ENCODE measurements at places on chromosomes 5 and 9.

- no peak for DNase-seq
Measured at GRCh38 chr9:34562135-34562745, 27.3 kb downstream of the CNTFR start.

- no peak for DNase-seq
Measured at GRCh38 chr9:124149992-124150391, 107.8 kb upstream of the NEK6 start.

DNA sequence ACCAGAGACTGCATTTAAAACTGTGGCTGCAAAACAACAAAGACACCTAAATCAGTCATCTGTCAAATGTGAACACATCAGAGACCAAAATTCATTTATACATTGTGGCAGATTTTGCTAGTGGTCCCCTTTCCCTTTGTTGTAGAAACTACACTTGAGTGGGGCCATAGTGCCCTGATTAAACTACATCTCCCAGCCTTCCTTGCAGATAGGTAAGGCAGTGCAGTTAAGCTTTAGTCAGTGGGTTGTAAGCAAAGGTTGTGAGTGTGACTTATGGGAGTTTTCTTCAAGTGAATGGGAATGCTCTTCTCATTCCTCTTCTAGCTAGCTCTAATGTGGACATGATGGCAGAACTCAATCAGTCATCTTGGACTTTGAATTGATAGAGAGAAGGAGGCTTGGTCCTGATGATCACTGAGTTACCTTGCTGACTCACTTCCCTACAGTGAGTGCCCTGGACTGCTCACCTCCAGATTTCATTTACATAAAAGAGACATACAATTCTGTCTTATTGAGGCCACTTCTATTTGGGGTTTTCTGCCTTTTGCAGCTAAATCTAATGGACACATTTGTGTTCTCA lies 35.2 kb upstream of the SPARC start:
- no peak for DNase-seq

DNA sequence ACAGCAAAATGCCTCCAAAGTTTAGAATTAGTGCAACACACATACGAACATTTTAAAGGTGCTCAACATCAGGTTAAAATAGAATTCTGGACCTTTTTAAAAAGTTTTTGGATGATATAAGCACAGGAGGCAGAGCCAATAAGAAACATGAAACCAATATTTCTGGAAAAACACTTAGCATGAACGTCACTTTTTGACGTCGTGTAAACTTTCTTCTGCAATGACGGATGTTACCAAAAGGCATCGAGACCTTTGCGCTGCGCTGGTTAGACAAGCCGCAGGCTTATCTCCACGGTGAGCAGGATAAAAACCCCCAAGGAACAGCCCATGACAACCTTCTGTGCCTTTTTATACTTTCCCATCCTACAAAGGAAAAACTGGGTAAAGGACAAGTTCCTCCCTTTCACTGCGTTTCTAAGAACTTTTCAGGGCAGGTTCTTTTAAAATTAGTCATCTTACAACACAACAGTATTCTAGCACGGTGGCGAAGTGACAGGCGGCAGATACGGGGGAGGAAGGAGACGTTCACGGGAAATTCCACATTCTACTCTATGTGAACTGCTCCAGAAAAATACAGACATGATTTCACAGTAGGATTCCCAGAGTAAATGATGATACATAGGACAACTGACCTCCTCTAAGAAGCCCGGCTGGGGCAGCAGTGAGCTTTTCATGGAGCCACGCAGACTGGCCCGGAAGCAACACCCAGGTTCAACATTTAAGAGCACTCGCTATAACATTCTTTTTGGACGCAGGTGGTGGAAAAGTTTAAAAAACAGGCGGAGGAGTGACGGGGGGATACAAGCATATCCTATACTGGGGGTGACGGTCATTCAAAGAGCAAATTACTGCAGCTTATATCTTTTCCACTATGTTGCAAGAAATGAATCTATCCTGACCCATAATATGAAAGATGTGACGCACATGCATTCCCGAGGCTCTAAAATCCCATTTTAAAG lies 52.4 kb downstream of the USP20 start:
- DNase-seq = no peak

GRCh38 chr9:121744002-121744686 lies 92.7 kb downstream of the DAB2IP start:
- DNase-seq = no peak

- DNase-seq = no peak
Measured at GRCh38 chr5:58544926-58545325, 37.9 kb upstream of the RAB3C start.

DNA sequence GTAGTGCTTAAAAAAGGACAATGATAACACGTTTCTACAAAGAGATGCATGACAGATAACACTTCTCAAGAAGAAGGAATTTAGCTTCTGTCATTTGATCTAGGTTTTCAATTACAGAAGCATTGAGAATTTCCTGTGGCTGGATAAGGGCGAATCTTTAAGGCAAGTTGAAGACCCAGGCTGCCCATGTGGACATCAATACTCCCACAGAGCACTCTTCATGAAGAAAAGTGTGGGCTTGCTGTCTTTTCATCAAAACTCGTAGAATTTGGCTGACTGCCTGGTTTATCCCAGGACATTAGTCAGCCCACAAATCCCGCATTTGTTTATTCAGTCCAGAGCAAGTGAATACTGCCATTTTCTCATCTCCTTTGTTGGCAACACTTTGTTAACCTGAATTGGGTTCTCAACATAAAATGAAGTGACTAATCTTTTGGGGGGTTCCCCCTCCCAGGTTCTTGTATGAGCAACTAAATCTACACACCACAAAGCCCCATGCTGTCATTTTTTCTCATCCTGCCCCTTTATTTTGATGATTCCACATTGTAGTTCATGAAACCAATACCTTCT lies 43.4 kb upstream of the CDKN2B start:
- peak; percentile 89 for DNase-seq

DNA sequence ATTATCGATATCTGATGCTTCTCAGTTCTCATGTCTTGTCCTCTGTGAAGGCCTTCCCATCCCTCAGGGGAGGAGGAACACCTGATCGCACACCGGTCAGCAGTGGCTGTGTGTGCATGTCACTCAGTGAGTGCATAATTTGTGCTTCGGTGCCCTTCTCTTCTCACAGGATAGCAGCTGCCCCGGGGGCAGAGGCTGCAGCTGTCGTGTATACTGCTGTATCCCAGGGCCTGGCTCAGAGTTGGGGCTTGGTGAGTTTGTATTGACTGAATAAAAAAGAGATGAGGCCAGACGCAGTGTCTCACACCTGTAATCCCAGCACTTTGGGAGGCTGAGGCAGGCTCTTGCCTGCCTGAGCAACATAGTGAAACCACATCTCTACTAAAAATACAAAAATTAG lies 49.7 kb upstream of the NCS1 start:
- no peak for DNase-seq

DNA sequence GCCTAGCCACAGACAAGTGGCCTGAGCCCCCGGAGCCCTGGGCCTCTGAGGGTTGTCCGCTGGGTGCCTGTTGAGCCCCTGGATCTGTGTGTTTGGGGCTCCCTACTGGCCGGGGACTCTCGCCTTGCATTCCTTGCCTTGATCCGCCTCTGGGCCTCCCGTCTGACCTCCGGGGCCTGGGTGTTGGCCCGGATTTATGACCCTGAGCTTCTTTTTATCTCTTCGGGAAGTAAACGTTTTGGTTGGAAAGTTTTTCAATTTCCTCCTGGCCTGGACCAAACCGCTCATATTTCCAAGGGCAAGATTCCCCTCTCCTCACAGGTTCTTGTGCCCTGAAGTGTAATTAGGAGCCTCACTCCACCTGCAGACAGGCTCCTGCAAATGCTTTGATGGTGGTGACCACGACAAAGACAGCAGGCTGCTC lies 69.3 kb upstream of the EGFLAM start:
- no peak for DNase-seq

DNA sequence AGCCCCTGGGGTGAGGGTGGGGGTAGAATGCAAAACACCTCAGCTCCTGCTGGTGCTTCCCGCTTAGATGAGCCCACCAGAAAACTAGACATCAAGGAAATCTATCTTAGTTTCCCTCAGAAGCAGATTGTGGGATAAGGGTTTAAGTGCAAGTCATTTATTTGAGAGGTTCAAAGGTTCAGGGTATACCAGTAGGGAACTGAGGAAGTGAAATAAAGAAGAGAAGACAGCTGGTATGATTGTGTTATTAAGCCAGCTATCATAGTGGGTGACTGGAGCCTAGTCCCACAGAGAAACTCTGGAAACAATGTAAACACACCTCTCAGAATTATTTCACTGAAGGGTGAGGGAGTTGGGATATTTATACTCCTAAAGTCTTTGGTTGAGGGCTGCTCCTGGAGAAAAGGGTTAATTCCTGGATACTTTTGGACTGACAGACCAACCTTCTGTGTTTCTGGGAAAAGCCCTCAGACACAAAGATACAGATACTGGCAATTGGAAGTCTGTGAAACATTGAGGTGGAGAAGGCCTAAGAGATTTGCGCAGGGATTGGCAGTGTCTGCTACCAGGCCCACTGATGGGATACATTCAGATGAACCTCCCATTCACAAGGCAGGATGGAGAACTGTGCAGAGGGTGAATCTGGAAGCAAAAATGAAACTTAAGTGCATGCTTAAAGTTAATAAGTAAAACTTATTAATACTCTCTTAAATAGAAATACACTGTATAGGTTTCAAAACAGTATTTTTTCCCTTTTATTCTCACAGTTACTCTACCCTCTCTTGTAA lies 6.4 kb upstream of the DCTN4 start:
- no peak for DNase-seq

DNA sequence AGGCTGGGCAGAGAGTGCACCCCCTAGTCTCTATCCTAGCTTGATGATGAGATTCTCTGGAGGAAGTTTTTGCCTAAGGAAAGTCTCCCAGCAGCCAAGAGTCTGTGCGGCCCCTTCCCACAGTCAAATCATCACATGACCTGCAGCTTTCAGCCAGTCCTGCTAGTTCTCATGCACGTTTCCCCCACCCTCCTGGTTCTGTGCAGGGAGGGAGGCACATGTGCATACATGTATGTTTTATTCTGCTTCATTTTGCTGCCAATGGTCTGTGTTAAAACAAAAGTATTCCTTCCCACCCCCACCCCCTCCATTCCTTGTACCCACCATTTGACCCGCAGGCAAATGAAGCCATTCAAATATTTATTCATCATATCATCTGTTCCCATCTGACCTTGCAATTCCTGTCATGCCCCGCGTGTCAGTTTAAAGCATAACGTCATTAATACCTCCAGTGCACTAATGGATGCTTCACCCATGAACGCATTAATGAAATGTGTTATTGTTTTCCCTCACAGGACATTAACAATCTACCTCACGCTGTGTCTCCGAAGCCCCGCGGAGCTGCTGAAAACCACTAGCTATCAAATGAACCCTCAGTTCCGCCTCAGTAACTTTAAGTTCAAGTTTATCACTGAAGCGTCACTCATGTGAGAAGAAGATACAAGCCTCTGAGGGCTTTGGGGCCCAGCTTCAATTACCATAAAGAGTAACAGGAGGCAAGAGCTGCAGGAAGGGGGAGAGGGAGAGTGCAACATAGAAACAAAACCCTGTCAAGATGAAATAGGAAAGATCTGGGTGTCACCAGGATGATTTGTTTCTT lies 139.6 kb downstream of the RASEF start:
- DNase-seq = no peak

DNA sequence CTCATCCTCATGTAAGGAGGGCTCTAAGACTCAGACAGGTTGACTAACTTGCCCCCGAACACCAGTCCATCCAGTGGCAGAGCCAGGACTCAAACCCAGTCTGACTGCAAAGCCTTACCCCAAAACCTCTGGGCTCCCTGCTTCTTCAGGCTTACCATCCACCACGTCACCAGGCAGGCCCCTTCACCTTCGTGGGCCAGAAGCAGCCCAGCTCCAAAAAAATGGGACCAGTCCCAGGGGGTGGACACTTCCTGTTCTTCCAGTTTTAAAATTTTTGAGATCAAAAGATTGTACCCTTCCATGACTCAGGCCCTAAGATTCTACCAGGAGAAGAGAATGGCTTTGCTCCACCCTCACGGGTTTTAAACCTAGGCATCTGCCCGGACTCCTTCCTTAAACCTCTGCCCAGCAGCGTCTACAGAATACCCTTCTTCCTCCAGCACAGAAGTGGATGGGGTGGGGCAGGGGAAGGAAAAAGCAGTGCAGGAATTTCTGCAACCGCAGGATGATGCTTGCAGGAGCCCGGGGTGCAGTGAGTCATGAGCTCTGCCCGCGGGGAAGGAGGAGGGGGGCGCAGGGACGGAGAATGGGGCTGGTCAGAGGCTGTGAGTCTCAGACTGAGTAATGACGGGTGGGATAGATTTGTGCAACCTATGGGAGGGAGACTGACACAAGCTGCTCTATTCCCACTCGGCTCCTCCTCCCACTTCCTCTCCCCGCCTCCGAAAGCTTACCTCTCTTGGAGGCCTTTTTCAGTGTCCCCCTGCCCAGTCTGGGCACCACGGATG lies 50.4 kb upstream of the STXBP1 start:
- peak; percentile 95 for DNase-seq

- no peak for DNase-seq
Measured at GRCh38 chr9:19485193-19485592, 76.4 kb downstream of the ACER2 start.

DNA sequence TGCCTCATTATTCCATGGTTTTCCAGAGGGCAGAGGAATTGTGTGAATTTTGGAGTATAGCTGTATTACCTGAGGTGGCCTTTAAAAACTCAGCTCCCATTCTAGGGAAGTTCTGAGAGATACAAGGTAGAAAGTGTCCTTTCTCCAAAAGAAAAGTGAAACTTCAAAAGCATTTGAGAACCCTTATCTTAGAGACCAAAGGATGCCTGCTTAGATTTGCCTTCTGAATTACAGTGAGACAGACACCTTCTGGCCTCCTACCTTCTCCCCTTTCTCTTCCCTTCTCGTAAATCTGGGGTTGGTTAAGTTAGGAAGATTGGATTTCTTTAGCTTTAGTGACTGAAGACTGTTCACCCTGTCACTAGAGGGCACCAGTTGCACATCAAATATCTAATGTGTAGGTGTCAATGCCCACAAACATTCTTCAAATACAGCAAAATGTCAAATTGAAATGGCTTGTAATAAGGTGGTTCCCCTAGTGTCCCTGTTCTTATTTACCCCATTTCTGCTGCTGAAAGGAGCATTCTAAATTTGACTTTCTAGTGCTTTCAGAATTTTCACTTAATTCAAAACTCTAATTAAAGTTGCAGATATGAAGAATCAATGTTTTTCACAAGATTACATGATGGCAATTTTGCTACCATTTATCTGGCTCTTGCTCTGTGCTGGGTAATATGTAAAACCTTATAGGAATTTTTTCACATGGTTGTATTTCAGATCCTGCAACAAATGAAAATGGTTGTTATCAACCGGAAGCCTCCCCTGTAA lies 46.7 kb downstream of the PRRC1 start:
- DNase-seq = peak; percentile 32

GRCh38 chr5:118491351-118491750 lies 497.0 kb downstream of the DTWD2 start:
- no peak for DNase-seq
